ENCODE measurements at places on chromosomes 3 and 15.

DNA sequence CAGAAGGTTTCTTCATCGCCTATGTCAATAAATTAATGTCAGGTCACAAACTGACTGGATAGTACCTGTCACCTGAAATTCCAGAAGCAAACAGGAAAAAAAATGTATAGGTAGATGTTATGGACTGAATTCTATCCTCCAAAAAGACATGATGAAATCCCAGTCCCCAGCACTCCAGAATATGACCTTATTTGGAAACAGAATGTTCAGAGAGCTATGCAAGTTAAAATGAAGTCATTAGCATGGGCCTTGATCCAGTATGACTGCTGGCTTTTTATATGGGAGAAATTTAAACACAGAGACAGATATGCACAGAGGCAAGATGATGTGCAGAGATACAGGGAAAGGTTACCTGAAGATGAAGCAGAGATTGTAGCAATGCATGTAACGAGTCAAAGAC lies 953.4 kb downstream of the ZPLD1 start:
- DNase-seq: no peak

DNA sequence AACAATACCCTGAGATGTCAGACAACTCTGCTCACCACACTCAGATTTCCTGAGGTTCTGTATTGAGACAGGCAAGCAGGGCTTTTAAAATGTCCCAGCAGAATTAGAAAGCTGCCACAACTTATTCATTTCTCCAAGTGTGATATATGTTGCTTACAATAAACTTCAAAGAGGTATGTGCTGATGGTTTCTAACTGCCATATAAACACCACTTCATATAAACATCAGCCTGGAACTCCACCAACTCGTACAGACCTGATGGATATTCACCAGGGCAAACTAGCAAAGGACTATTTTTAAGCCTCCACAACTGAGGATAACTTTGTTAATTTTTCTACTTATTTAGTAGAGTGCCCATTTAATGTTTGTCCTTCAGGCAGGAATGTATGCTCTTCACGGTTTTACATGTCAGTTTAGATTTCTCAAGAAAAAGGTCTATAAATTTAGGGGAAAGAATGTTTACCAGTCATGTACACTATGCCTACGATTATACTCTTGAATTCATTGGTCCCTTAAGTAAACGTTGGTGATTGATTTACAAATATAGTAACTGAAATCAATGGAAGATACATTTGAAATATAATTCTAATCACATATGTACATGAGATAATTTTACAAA lies 109.6 kb upstream of the ABI3BP start:
- no peak for DNase-seq

DNA sequence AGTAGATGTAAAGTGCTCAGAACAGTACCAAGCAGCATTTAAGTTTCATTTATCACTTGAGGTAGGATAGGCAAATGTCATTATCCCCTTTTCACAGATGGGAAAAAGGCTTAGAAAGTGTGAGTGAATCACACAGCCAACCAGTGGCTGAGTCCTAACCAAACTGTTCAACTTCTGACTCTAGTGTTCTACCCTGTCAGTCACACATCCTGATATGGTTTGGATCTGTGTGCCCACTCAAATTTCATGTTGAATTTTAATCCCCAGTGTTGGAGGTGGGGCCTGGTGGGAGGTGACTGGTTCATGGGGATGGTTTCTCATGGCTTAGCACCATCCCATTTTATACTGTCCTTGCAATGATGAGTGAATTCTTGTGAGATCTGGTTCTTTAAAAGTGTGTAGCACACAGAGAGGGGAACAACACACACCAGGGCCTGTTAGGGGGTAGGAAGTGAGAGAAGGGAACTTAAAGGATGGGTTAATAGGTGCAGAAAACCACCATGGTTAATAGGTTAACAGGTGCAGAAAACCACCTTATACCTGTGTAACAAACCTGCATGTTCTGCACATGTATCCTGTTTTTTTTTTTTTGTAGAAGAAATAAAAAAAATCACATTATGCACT lies 304.7 kb downstream of the SUCLG2 start:
- DNase-seq: no peak

DNA sequence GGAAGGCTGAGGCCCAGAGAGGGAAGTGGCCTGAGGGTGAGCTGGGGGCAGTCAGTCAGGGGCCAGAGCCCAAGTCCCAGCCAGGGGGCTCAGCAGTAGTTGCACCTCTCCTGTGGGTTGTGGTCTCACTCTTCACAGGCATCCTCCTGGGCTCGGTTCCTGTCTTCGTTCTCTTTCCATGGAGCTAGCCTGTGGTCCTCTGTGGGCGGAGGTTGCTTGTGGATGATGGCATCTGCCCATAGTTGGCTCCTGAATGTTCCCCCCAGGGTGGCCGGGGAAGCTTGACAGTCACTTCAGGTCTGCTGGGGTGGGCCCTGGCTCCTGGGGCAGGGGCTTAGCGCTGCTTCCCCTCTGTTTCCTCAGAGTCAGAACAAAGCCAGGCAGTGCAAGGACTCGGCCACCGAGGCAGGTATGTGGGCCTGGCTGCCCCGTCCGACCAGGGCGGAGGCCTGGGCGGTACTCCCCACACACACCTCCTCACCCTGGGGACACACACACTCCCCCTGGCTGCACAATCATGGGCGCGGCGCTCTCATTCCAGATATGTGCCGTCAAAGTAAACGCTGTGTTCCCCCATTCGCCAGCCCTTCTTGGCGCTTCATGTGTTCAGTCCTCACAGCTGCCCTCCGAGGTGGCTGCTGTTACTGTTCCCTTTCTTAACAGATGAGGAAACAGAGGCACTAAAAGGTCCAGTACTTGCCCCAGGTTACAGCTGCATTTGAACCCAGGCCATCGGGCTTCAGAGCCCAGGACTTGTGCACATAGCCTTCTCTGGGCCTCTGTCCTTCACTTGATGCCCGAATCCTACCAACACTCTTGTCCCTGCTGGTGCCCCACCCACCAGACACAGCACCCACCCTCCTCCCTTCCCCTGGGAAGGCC lies 34.5 kb downstream of the PSTPIP1 start:
- no peak for DNase-seq

DNA sequence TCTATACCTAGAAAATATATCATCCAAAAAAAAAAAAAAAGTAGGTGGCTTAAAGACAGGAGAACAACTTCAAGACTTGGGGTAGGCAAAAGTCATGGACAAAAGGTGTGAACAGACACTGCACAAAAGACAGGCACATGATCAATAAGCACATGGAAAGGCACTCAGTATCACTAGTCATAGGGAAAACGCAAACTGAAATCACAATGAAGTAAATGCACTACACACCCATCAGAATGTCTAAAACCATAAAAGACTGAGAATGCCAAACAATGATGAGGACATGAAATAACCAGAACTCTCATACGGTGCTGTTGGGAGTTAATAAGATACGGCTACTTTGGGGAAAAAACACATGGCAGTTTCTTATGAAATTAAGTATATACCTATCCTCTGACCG lies 40.0 kb downstream of the CHSY1 start:
- no peak for DNase-seq

DNA sequence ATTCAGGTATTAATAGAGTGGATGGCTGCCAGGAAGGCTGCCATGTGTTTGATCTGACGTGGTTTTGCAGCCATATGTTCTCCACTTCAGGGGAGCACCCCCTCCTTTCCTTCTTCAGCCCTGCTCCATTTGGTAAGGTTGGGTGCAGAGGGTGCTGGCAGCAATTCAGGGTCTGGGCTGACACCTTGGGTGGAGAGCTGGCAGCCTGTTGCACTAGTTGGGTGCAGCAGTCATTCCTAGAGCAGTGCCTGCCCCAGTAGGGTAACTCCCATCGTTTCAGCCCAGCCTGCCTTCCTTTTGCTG lies 1.5 kb downstream of the TYRO3 start:
- no peak for DNase-seq

DNA sequence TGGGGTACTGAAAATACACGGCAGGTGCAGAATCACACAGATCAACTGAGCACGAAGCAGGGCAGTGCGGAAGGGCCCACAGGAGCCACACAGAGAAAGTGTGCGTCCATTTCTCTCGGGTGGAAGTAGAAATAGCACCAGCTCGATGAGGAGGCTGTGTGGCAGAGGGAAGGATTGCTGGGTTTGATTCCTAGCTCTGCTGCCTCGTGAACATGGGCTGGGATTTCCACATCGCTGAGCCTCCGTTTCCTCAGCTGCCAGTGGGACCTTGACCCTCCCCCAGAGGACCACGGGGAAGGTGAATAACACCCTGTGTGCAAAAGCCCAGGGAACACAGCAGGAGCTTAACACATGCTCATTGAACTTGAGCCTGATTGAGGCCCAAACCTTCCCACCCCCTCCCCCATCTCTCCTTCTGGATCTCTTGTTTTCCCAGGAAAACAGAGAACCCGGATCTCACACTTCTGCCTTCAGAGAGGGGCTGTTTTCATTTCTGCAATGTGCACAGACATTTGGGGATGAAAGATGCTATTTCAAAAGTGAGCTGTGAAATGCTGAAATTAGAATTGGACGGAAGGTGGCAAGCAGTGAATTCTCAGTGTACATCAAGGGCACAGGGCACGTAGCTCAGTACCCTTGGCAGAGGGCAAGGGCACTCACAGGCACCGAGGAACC lies 38.4 kb downstream of the ABTB1 start:
- no peak for DNase-seq

- no peak for DNase-seq
Observed at GRCh38 chr15:79442911-79443310, 10.8 kb downstream of the MINAR1 start.

DNA sequence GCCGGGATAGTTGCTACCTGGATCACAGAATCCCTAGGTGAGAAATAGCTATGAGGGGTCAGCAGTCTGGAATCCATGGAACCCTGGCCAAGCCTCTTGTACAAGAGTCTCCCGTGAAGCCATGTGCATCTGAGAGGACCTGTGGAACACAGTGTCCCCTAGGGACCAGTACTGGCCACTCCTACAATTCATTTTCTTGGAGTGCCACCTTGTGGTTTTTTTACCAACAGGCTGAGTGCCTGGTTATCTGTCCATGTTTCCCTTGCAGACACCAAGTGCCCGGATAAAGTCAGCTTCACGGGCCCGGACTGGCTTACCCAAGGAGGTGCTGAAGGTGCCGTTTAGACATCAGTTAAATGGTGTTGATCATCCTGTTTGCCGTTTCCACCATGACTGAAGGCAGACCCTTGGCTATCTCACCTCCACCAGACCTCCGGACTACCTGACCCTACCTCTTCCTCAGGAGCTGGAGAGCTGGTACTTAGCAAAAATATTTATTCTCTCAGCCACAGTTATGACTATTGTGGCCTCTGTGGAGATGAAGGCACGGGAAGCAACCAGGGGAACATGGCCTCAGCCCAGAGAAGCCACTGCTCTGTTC lies 93.9 kb downstream of the RBPMS2 start:
- peak; percentile 77 for DNase-seq
